PC-9 (cell line): ENCODE measurements at places on chromosomes 1 and 21. TPM values are rescaled to one million over a fixed set of nuclear protein-coding genes. Genes with fewer than 3 reads are reported as not detected.

SERTAD4 gene
- total RNA-seq: 12.9 and 22.6 TPM in 2 replicates

HPCAL4 gene
- total RNA-seq: 0.07 TPM in 1 of 2 replicates, not detected in the other

ERG gene
- total RNA-seq: not detected in 2 replicates

ADAMTS5 gene
- not detected in 2 replicates for total RNA-seq

TNFRSF8 gene
- total RNA-seq: not detected in 2 replicates

VANGL2 gene
- total RNA-seq: 11.5 and 12.4 TPM in 2 replicates

PRDM16 gene
- total RNA-seq: not detected in 2 replicates
